ENCODE measurements at places on chromosomes 3 and 15.

GRCh38 chr3:36991923-36992805 lies 767 bp downstream of the EPM2AIP1 start:
- DNase-seq, result no peak

- DNase-seq, result no peak
Observed at GRCh38 chr3:126476166-126477060, 722 bp upstream of the ZXDC start.

DNA sequence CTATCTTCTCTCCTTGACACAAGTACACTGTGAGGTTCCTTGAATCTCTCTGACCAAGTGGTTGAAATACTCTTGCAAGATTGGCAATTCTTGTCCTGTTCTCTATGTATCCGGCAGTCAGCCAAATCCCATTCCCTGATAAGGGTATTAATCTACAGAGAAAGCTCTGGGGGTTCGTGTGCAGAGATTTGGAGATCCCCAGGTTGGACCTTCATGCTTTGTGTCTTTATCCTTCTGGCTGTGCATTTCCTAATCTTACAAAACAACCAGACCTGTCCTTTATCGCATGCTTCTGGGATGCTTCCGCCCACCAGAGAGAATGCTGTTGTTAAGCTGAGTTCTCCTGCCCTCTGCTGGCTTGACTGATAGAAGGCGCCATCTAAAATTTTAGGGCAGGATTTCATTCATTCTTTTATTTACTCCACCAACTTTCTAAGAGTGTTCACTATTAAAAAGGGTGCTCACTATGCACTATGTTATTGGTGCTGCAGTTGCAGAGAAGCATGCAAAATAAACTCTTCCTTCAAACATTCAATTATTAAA lies 8.6 kb upstream of the SST start:
- DNase-seq, result peak; percentile 26

DNA sequence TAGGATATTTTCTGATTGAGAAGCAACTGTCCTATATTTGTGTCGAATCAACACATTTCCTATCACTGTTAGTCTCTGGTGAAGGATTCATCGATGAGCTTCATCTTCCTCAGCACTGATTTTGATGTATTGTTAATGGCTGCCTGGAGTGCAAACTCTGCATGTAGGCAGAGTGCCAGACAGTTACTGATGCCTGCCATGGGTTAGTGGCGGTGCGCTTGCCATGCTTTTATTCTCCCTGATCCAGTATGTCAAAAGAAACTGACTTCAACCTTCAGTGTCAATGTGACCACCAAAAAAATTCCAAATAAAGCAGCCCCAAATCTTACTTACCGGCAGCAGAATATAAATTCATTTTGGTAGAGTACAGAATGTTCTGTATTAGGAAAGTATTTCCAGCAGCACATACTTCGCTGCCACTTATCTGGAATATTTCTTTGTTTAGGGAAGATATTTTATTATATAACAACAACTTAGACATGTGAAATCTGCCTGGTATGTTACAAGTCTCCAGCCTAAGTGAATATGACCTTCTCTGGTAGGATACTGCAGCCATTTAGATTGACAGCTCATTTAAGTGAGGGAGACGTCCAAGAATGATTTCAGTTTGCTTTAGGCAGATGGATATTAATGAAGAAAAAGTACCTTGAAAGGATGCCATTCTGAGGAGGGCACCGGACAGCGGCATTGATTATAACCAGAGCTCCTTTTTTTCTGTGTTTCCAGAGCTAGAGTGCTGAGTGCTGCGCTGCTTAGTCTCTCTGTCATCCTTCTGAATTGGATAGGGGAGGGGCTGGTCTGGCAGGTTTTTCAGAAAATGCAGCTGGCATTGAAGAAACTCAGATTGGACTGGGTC lies 59.9 kb downstream of the ARHGEF26 start:
- no peak for DNase-seq

GRCh38 chr15:56460071-56460470 lies 4.9 kb downstream of the MNS1 start:
- no peak for DNase-seq

DNA sequence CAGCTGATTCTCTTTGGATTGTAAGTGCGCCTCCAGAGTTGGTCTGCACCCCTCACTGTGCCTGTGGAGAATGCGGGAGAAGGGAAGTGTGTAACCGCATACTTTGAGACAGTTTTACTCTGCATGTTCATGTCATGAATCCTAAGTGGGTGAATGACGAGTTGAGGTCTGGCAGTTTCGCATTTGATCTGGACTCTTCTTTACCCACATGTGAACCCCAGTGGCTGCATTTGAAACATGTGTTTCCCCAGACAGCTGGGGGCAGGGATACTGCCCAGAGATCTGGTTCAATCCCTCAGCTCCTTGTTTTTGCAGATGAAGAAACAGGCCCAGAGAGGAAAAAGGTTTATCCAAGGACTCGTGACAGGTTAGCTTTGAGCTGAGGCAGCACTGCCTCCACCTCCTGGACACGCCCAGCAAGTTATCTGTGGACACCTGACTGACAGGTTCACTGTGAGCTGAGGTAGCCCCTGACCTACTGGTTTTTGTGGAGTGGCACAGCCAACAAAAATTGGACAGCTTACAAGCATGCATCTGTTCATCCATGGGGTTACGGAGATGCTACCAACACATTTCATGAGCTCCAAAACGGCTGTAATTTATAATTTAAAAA lies 207.3 kb downstream of the XXYLT1 start:
- no peak for DNase-seq

- DNase-seq, result no peak
Observed at GRCh38 chr15:24858737-24859601, 95.8 kb upstream of the SNRPN start.

DNA sequence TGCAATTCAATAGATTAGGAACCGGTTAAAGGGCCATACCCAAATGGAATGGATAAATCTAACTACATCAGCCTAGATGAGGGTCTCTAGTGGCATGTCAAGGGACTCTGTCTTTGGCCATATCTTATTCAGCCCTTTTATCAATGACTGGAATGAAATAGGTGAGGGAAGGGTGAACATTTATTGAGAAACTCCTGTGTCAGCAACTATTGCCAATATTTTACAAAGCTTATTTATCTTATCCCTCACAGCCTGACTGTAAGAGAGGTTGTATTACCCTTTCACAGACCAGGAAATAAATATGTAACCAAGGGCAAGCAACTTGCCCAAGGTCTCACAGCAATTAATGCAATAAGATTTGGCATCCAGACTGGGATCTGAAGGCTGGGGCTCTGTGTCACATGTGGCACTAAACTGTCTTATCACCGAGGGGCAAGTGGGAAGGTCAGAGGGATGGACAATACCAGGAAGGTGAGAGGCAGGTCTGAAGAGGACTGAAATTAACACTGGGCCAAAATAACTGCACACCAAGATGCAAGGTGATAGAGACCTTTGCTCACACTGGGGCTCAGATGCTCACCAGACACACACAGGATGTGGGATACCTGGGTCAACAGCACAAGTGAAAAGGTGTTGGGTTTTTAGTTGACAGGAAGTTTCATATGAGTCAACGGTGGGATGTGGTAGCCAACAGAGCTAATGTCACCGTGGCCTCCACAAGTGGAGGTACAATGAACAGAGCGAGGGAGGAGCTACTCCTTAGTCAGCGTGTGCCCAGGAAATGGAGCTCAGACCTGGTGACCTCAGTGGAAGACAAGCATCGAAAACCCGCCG lies 261.3 kb downstream of the RPLP1 start:
- no peak for DNase-seq

GRCh38 chr15:27951191-27951890 lies 147.8 kb downstream of the OCA2 start:
- no peak for DNase-seq

DNA sequence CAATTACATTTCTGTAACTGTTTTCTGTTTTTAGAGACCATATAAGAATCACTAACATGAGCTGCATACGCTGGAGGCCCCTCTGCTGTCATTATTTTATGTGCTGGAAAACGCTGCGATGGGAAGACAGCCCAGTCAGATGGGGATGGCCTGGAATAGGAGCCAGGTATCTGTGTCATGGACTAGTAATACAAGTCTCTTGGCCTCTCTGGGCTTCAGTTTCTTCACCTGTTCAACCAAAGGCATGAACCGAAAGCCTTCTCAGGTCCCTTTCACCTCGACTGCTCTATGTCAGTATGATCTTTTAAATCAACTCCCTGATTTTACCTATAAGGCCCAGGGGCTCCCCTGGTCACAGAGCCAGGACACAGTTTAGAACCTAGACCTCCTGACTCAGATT lies 14.6 kb upstream of the RFTN1 start:
- no peak for DNase-seq

DNA sequence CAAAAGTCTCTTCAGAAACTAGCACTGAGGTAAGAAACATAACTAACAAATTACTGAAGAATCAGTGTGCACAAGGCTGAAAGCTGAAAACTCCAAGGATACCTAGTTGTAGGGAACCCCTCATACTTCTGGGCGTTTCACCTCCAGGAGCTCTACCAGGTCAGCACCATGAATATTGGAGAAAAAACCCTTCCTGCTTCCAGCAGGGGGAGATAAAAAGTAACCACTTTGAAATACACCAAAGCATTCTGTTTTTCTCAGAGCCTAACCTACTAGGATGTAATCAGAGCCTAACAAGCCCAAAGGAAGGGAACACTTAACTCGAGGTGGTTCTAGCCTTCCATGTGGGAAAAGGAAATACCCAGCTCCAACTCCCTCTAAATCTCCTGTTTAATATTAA lies 175.8 kb upstream of the MME start:
- DNase-seq, result no peak

GRCh38 chr3:4996223-4996765 lies 17.1 kb downstream of the BHLHE40 start:
- no peak for DNase-seq

- DNase-seq, result no peak
Observed at GRCh38 chr3:129161860-129162271, 1.0 kb upstream of the ISY1 start.

GRCh38 chr3:51696954-51697353 lies 9.9 kb upstream of the GRM2 start:
- DNase-seq, result no peak

DNA sequence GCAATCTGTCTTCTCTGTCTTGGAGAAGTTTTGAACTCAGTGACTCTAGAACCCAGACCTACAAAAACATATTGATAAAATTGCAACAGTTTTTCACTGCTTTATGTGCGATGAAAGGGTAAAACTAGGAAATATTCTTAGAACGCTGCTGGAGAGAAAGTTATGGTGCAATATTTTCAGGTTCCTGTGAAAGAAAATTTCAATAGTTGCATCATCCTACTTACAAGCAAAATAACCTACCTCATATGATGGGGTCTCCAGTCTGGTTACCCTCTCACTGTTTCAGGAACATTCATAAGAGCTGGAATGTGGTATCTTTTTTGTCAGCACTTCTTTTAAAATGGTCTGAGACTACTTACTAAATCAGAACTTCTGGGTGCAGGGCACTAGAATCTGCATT lies 27.1 kb downstream of the GATM start:
- no peak for DNase-seq

- no peak for DNase-seq
Observed at GRCh38 chr3:159668990-159669476, 319.6 kb upstream of the IL12A start.

GRCh38 chr15:74234598-74234875 lies 1.6 kb upstream of the CCDC33 start:
- DNase-seq, result peak; percentile 21

DNA sequence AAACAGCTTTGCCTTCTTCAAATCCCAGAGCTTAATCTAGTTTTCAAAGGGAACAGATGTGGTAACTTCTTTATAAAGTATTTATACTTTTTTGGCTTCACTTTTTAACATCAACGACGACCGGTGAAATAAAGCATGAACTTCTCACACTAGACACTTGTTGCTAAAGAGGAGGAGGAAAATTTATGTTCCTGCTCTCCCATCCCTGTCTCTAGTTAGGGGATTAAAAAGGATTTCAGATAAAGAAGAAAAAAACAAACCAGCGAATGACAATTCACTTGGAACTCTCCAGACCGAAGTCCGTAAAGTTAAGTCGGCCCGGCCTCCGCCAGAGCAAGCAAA lies 672 bp downstream of the NEDD4 start:
- DNase-seq, result no peak

DNA sequence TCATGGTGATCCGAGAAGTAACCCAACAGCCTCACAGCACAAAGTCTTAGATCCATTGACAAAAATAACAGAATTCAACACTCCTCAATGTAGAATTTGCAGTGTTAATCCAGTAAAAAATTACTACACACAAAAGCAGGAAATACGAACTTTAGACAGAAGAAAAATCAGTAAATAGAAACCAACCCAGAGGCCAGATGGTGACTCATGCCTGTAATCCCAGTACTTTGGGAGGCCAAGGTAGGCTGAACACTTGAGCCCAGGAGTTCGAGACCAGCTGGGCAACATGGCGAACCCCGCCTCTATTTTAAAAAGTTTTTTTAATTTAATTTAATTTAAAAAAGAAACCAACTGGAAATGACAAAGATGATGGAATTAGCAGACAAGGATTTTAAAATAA lies 36.1 kb downstream of the SELENOT start:
- DNase-seq, result no peak

- DNase-seq, result no peak
Observed at GRCh38 chr3:141383555-141384129, 15.3 kb downstream of the ZBTB38 start.

GRCh38 chr15:80095969-80096368 lies 36.5 kb downstream of the ZFAND6 start:
- no peak for DNase-seq

DNA sequence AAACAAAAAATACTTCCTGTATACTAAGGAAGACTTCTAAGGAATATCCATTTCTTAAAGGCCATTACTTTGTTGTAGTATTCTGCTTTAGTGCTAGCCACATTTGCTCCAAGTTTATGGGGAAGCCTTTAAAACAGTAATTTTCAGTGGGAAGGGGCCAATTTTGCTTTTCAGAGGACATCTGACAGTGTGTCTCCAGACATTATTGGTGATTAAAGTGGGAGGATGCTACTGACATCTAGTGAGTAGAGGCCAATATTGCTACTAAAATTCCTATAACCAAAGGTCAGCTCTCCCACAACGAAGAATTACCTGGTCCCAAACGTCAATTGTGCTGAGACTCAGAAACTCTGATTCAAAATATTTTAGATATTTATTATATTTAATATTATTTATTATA lies 24.8 kb downstream of the SLC28A2 start:
- DNase-seq, result peak; percentile 45

- no peak for DNase-seq
Observed at GRCh38 chr15:53713218-53713617, 46.2 kb downstream of the WDR72 start.

DNA sequence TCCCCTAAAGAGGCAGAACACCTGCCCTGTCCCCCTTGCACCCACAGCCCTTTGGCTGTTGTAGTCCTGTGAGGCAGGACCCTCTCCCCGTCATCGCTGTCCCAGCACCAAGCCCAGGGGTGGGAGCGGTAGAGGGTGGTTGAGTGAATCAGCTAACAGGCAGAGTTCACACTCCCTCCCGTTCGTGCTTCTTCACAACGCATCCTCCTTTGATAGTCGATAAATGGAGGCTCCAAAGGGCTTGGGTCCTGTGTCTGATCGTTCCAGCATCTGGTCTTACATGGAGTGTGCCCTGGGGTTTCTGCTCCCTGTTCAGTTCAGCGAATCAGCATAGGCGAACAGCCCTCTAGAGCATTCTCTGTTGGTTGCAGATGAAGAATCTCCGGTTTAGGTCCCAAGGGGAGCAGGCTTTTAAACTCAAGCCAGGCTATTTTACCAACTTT lies 820 bp upstream of the HMCES start:
- no peak for DNase-seq
